ENCODE measurements at places on chromosomes 16 and 17.
A peak's percentile ranks its signal among the peaks of the same experiment; 100 is the strongest.

DNA sequence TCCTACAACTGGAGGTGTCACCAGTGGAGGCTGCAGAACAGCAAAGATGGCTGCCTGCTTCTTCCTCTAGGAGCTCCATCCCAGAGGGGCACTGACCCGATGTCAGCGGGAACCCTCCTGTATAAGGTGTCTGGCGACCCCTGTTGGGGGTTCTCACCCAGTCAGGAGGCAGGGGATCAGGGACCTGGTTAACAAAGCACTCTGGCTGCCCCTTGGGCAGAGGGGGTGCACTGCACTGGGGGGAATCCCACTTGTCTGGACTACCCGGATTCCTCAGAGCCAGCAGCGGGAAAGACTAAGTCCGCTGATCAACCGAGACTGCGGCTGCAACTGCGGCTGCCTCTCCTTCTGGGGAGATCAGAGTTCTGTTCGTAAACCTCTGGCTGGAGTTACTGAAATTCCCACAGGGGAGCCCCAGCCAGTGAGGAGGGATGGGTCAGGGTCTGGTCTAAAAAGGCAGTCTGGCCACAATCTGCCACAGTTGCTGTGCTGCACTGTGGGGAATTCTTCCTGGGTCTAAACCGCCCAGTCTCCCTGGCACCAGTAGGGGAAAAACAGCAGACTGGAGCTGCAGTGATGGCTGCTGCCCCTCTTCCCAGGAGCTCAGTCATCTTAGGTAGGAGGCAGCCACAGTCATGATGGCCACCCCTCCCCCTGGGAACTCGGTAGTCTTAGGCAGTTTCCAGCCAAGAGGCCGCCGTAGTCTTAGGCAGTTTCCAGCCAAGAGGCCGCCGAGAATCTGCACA is 213.4 kb downstream of the CYB561 start:
- no peak for DNase-seq

DNA sequence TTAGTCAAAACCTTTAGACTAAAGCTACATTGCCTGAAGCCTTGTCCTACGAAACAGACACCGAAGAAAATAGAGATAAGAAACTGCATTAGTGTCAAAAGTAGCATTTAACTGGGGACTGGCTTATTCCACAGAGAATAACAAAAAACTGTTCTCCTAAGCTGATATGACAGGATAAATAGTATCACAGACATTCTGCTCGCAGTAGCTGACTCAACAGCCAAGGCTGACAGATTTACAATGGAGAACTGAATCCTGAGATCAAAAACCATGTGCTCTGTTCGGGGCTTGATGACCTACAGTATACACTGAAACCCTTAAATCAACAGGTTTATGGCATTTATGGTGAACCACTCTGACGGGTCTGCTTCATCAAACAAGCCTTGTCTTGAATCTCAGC is 25.5 kb downstream of the ADAMTS18 start:
- DNase-seq = no peak

- DNase-seq = no peak
Measured at GRCh38 chr17:57309479-57309878, 53.2 kb downstream of the MSI2 start.

DNA sequence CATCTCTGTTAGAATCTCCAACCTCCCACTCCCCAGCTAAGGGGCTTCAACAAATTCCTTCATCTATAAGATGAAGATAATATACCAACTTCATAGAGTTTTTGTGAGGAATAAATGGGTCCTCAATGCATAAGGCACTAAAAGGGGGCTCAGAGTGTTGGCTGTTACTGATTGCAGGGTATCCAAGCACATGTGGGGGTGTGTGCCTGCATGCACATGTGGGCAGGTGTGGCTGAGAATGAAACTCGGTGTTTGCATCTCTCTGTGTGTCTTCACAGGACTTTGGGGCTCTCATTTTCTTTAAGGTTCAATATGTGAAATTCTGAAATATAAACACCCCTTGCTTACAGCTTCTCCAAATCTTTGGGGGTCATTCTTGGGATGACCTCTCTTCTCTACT is 4.1 kb upstream of the PPP1R9B start:
- no peak for DNase-seq

DNA sequence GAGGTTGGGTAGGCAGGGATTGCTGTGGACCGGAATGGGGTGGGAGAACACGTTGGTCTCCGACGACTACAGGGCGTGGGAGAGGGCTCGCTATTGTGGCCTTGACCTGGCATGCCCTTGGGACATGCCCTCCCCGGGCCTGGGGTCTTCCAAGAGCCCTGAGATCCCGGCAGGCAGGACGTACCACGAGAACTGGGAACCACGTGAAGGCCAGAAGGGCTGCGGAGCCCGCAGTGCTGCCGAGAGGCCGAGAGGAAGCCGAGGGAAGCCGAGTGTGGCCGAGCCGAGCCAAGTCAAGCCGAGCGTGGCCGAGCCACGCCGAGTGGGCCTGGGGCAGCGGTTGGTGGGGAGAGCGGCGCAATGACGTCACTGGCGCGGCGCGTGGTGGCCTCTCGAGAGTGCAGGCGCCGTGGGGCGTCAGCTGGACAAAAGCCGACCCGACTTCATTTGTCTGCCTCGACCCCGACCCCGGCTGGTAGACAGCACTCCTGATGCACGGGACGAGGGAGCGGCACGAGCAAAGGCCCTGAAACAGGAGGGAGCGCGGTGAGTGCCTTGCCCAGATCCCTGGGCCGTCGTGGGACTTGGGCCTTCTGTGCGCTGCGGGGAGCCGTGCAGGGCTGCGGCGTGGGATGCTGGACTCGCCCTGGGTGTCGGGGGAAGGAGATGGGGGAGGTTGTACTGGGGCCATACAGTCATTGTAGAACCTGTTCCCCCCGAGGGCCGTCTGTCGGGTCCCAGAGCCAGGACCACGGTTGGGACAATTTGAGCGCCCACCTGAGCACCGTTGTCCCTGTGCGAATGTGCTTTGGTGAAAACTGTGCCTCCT is 6.6 kb downstream of the SOCS1 start:
- DNase-seq = no peak

GRCh38 chr17:32141258-32141657 is 1.0 kb upstream of the RHOT1 start:
- no peak for DNase-seq

GRCh38 chr17:1391577-1391976 is 8.4 kb downstream of the YWHAE start:
- no peak for DNase-seq

- DNase-seq = no peak
Measured at GRCh38 chr17:32518646-32519227, 31.9 kb downstream of the CDK5R1 start.

GRCh38 chr16:74792225-74792624 is 17.6 kb upstream of the FA2H start:
- no peak for DNase-seq

GRCh38 chr17:43515656-43516055 is 30.5 kb downstream of the ETV4 start:
- no peak for DNase-seq

GRCh38 chr16:21190599-21190998 is 20.8 kb downstream of the ZP2 start:
- no peak for DNase-seq

DNA sequence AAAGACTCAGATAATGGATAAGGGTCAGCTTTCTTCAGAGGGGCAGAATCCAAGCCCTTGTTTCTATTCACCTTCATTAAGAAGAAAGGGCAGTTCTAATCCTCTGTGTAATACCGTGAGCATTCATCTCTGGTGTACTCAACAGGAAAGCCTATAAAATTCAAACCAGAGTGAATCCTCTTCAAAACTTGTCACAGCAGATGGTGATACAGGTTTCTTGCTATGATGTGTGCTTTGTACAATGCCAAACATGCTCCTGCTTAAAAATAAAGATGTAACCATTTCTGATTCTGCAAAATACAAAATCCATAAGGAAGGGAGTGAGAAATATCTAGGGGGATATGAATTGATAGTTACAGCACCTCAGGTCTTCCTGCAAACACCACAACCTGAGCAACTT is 49.7 kb downstream of the CYTH1 start:
- peak; percentile 20 for DNase-seq

Data from natural killer cell treated with Interleukin-12 subunit alpha and Interleukin-12 subunit beta and Interleukin-15 and Interleukin-18, amount 100 ng/mL, for 72 hours (primary cell).